Choroid plexus epithelial cell (primary cell): ENCODE measurements at places on chromosomes 3 and 15.

DNA sequence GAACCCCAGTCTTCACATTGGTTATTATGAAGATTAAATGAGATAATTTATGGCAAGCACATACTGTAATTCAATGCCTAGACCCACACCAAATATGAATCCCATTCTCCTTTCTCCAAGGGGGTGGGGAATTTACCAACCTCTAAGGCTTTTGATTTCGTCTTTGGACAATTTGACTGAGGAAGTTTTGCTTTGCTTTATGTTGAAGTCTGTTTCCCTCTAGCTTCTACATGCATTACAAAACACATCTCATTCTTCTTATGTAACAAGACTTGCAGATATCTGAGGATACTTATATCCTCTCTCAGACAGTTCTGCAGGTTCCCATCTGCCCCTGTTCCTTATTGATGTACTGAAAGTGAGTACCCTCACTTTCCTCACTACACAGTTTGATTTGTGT, 12.2 kb downstream of the CD80 start:
- no peak for DNase-seq

- DNase-seq: no peak
These were observed 14.2 kb downstream of the KIF7 start for GRCh38 chr15:89641053-89641452.

- DNase-seq: peak; percentile 47
These were observed 14.7 kb downstream of the TM4SF4 start for GRCh38 chr3:149489060-149489690.

- peak; percentile 53 for DNase-seq
These were observed 95.1 kb upstream of the ZBED2 start for GRCh38 chr3:111690242-111690641.

- peak; percentile 64 for DNase-seq
These were observed at the start of gene DZIP1L for GRCh38 chr3:138114988-138115971. DZIP1L (minus strand) TSS chr3:138115608; CDS start chr3:138103971, 11,637 bp downstream.

GRCh38 chr15:39345176-39345575, 235.7 kb upstream of the THBS1 start:
- DNase-seq: no peak

DNA sequence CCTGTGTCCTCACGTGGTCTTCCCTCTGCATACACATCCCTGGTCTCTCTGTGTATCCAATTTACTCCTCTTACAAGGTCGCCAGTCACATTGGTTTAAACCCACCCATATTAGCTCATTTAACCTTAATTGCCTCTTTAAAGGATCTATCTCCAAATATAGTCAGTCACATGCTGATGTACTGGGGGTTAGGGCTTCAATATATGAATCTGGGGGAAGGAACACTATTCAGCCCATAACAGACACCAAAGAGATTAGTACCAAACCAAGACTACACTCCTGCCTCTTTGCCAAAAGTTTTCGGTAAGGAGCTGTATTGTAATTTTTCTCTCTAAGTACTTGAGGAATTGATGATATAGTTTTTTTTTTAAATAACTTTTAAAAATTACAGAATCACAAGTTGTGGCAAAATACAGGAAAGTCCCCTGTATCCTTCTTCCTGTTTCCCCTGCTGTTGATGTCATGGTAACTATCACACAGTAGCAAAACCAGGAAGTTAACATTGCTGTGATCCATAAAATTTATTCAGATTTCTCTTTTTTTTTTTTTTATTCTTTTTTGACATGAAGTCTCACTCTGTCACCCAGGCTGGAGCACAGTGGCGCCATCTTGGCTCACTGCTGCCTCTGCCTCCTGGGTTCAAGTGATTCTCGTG, 67.8 kb downstream of the SLCO3A1 start:
- DNase-seq: no peak

DNA sequence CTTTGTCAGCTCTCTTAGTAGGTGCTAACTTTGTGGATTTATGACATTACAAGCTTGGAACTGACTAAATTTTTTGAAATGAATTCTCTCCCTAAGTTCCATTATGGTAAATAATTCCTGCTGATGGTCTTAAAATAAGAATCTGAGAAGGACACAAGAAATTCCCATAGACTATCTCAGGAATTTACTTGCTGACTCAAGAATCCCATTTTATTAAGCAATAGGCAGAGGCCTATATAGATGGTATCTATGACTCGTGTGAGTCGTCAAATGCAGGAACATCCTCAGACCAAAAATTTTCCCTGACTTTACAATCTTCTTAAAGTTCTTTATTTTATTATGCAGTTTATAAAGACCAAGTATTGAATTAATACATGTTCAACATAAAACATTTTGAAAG, 30.7 kb upstream of the CBLB start:
- peak; percentile 64 for DNase-seq

DNA sequence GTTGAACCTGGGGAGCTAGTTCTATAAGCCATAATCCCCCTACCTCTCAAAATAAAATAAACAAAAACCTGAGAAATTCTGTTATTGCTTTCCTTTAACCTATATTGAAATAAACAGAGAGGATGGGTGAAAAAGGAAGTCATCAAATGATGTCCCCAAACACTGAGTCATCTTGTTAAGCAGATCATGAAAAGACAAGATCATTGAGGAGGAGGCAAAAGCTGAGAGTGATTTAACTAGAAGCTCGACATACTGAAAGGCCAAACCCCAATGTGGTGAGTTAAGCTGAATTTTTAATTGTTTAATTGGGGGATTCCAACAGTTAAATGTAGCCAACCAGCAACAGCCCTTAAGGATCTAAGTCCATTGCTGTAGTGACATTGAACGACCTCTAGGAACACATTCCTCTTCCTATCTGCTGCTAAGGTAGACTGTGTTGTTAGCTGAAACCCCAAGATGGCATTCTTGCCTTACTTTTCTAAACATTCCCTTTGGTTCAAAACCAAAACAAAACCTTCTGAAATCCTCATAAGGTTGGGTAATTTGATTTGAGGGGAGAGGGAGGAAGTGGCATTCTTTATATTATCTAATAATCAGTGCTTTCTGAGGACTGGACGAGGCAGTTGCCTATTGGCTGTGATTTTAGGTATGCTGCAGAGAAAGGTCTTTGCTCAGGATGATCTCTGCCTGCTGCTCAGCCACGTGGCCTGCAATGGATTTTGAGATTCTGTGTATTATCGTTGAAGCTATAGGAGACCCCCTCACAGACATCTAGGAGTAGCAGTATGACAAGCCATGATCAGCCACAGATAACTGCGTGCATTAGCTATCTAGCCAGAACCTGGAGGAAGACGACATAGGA, 62.7 kb upstream of the BNIP2 start:
- DNase-seq: peak; percentile 20

DNA sequence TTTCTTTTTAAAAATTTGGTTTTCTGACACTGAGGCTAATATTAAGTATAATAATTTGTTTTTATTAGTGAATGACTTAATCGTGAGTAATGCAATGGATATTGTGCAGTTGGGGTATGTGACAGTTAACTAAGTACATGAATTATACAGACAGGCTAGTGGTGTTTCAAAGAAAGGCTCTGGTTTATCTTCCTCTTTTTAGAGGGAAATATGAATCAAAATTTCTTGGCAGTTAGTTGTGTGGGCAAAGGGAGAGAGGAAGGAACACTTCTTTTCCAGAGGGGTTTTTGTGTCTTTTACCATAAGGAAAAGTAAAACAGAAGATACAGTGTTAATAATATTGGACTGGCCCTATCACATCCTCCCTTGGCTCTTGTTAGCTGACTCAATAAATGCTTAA, 2.7 kb downstream of the ZNF654 start:
- DNase-seq: no peak

DNA sequence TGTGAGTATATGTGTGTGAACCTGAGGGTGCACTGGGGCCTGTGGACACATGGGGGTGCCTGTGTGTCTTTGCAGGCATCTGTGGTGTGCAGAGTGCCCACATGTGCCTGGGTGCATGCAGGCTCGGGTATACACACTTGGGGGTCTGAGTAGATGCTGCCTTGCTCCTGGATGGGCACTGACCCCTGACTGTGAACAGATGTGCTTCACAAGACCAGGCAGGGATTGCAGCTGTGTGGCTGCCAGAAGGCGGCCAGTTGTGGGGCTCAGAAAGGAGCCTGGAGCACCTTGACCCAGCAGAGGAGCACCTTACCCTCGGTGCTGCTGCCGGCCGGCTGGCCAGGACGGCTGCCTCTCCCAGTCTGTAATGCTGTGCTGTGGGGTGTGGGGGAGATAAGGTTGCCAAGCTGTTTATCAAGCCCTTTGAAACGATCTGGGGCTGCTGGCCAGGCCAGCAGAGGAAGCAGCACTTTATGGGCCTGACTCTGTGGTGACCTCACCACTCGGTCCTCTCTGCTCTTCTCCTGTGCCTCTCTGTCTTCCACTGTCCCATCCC, 55.5 kb upstream of the MRPS22 start:
- DNase-seq: no peak

DNA sequence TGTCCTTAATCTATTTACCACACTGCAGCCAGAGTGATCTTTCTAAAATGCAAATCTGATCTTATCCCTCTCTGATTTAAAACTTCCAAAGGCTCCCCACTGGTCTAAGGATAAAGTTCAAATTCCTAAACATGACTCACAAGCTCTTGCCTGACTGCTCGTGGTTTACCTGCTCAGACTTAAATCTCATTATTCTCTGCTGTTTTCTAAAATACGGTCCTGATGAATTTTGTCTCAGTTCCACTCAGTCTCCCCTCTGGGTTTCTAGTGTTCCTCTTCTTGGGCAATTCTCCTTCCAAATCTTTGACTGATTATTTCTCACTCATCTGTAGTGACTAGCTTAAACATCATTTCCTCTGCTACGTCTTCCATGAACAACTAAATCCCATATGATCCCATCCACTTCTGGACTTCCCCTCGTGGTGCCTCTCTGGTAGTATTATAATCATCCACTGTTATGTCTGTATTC, 108.3 kb downstream of the P3H2 start:
- peak; percentile 77 for DNase-seq

DNA sequence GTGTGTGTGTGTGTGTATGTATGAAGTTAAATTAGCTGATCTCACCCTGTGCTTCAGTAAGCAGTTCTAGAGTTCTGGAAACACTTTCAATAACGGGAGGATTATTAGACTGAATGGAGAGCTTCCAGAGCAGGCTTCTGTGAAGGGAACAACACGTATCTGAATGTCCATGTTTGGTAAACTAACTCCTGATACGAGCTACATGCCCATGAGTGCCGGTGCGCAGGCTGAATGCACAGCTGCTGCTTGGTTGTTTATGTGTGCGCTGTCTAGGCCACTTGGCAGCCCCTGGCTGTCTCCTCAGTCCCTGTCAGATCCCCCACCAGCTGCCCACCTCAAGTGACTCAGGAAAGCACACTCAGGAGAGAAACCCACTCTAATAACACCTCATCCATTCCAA, 137.0 kb downstream of the EPHB1 start:
- no peak for DNase-seq

GRCh38 chr15:83720468-83720867, 66.5 kb downstream of the ADAMTSL3 start:
- DNase-seq: no peak

DNA sequence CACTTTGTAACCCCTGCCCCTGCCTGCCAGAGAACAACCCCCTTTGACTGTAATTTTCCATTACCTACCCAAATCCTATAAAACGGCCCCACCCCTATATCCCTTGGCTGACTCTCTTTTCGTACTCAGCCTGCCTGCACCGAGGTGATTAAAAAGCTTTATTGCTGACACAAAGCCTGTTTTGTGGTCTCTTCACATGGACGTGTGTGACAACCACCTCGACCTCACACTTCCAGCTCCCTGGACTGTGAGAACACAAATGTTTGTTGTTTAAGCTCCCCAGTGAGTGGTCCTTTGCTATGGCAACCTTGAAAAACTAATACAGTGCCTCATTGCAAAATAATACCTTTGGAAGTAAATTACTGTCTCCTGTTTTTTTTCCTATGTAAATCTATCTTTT, 299.2 kb upstream of the POU1F1 start:
- no peak for DNase-seq

DNA sequence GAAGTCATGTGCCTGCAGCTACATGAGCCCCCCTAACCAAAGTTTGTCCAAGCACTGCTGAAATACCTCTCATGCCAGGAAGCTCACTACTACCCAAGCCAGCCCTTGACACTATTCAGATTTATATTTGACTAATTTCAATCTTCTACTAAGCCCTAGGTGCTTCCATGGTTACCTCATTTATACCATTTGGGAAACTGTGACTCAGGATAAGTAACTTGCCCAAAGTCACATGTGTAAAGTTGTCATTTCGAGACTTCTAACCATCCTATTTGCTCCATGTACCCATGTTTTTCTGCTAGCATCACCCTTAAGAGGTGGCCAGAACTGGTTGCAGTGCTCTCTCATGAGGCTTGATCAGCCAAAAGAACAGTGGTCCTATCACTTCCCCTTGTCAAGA, 20.7 kb upstream of the TIMP4 start:
- DNase-seq: no peak

- DNase-seq: peak; percentile 87
These were observed 29.5 kb downstream of the CLEC3B start for GRCh38 chr3:45055411-45056143.

DNA sequence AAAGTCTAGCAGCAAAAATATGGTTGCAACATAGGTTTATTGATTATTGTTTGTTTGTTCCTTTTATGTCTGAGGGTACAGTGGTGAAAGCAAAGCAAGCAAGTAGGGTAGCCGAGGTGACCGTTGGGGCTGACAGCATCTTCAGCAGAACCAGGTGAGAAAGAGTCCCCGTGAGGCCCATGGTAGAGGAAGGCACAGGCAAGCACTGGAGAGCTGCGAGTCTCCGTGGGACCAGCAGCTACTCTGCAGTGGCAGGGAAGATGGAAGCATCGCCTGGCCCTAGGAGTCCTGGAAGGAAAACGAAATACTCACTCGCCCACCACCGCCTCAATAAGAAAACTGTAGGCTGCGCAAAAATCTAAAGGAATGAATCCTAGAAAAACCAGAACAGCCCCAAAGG, 25.3 kb upstream of the GABRA5 start:
- DNase-seq: no peak

- peak; percentile 100 for DNase-seq
These were observed 114.1 kb upstream of the GALNT15 start for GRCh38 chr3:16060358-16060852.

- no peak for DNase-seq
These were observed 50.1 kb downstream of the MAGI1 start for GRCh38 chr3:65988411-65989180.

DNA sequence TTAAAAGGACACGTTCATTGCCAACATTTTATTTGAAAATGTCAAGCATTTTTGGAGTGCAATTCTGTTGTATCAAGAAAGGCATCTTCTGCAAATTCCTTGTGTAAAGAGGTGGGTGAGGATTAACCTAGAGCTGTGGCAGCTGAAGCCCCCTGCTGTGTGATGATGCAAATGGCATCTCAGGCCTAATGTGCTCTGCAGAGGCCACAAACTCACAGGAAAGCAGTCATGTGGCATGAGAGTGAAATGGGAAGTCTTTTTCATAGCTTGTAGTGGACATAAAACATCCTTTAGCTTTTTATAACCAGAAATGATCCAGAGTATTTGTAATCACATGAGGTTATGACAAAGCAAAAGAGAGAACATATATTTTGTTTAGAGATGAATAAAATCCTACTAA, 6.4 kb downstream of the CADM2 start:
- DNase-seq: peak; percentile 89

DNA sequence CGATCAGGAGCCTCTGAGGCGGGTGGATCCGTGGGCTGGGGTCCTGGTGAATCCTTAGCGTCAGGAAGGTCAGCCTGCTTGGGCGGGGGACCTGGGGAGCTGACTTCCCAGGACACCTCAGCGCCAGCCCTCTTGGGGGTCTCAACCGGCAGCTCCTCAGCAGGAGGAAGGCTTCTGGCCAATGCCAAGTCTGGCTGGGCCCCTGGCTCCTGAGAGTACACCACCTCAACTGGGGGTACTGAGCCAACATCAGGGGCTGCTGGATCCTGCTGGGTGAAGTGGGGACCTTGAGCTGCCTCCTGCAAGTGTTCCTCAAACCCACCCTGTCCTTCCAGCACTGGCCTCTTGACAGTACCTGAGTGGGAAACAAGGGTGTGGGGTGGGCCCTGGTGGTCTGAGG, 3.1 kb downstream of the PRRT3 start:
- no peak for DNase-seq
